ENCODE measurements at places on chromosomes 11 and 22. TPM values are rescaled to one million over a fixed set of nuclear protein-coding genes. Genes with fewer than 3 reads are reported as not detected.

The OR5B21 gene
- not detected for total RNA-seq

The PITPNB gene
- total RNA-seq = 87.7 TPM

The SCGB1D1 gene
- not detected for total RNA-seq

The SOX6 gene
- 0.36 TPM for total RNA-seq

The CARD16 gene
- 13.1 TPM for total RNA-seq

The GDPD4 gene
- not detected for total RNA-seq

The DMC1 gene
- 14.2 TPM for total RNA-seq

DNA sequence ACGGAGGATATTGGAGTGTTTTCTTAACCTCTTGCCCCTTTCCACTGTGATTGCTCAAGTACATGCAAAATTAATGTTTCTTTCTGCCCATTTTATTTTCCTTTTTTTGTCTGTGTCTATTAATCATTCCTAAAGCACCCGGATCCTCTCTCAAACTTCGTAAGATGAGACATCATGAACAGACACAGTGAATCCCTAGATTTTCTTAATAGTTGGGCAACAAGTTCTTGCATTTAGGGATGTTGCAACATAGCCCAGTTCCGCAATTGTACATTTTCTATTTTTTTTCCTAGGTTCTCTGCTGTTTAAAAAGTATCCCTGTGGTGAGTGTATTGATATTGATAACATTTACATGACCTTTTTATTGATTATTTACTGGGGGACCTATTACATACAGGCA, 2.9 kb downstream of the FAM111A start:
- peak overlapping the region; percentile 93 for H3K27ac ChIP-seq
- peak overlapping the region; percentile 93 for H3K4me3 ChIP-seq
- peaks cover 57% of the 10 kb centered on the region for H3K4me1 ChIP-seq
- no peaks in the 10 kb centered on the region for H3K27me3 ChIP-seq
- no peak for DNase-seq
- peaks cover 53% of the 10 kb centered on the region for H3K36me3 ChIP-seq

- no peak overlapping the region for H3K27ac ChIP-seq
- H3K27me3 ChIP-seq = no peaks in the 10 kb centered on the region
- no peak overlapping the region for H3K4me3 ChIP-seq
- no peaks in the 10 kb centered on the region for H3K36me3 ChIP-seq
- no peaks in the 10 kb centered on the region for H3K4me1 ChIP-seq
Observed at GRCh38 chr11:77176996-77177395, 49.0 kb downstream of the MYO7A start.

GRCh38 chr22:23523713-23524112, 56.4 kb downstream of the IGLL1 start:
- peaks cover 3% of the 10 kb centered on the region for H3K4me1 ChIP-seq
- no peak overlapping the region for H3K4me3 ChIP-seq
- DNase-seq = no peak
- H3K27ac ChIP-seq = no peak overlapping the region

GRCh38 chr22:39655004-39655579, 84.5 kb downstream of the CACNA1I start:
- no peaks in the 10 kb centered on the region for H3K36me3 ChIP-seq
- no peak overlapping the region for H3K27ac ChIP-seq
- DNase-seq = peak; percentile 35
- peaks cover 21% of the 10 kb centered on the region for H3K4me1 ChIP-seq
- H3K4me3 ChIP-seq = no peak overlapping the region

- no peak overlapping the region for H3K27ac ChIP-seq
- no peaks in the 10 kb centered on the region for H3K4me1 ChIP-seq
- no peak overlapping the region for H3K4me3 ChIP-seq
- no peaks in the 10 kb centered on the region for H3K36me3 ChIP-seq
Observed at GRCh38 chr11:37881741-37882140, 1283.7 kb upstream of the RAG2 start.

- no peak overlapping the region for H3K27ac ChIP-seq
- peaks cover 8% of the 10 kb centered on the region for H3K4me1 ChIP-seq
- DNase-seq = no peak
- H3K36me3 ChIP-seq = no peaks in the 10 kb centered on the region
- no peak overlapping the region for H3K4me3 ChIP-seq
Observed at GRCh38 chr11:3154001-3154599, 11.0 kb downstream of the OSBPL5 start.

- H3K4me3 ChIP-seq = no peak overlapping the region
- no peaks in the 10 kb centered on the region for H3K4me1 ChIP-seq
Observed at GRCh38 chr11:70158201-70158600, 44.9 kb upstream of the FADD start.

DNA sequence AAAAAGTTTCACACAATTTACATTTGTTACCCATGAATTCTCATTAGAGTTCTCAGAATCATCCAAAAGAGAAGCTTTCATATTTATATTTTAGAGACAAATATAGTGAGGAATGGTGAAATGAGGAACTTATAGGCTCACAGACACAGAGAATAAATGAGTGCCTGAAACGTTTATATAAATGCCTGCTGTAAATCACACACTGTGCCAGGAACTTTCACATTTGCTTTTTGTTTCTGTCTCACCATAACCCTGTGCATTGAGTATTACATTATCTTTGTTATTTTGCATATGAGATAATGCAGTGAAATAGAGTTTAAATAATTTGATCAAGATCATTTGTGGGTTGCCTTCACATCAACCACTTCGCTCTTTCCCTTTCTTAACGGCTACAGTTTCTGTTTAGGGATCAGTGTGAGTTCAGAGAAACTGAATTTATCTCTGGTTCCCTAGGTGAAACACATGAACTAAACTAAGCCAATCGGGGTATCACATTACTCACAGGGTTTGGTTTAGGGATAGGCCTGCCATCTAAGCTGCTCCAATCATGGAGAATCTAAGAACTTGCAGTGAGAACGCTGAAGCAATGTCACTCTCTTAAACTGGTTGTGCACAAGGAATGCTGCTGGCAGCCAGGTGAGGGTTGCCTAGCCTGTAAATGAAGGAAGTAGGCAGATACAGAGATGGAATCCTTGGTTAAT, 1339.2 kb upstream of the TENM4 start:
- no peak for DNase-seq
- no peak overlapping the region for H3K4me3 ChIP-seq
- H3K27ac ChIP-seq = no peak overlapping the region
- no peaks in the 10 kb centered on the region for H3K4me1 ChIP-seq

GRCh38 chr11:78457448-78457847, 39.8 kb upstream of the GAB2 start:
- H3K27me3 ChIP-seq = no peaks in the 10 kb centered on the region
- peaks cover 45% of the 10 kb centered on the region for H3K36me3 ChIP-seq
- peaks cover 11% of the 10 kb centered on the region for H3K4me1 ChIP-seq
- DNase-seq = no peak
- H3K4me3 ChIP-seq = no peak overlapping the region
